ENCODE measurements at places on chromosomes 1 and 21. TPM values are rescaled to one million over a fixed set of nuclear protein-coding genes. Genes with fewer than 3 reads are reported as not detected.

Gene KRTAP21-1
- total RNA-seq: not detected

Gene FASLG
- 36.1 TPM for total RNA-seq

Gene SMIM1
- total RNA-seq: not detected

Gene PRAMEF4
- total RNA-seq: not detected

Gene FCRL4
- not detected for total RNA-seq

Gene ISG15
- total RNA-seq: 986 TPM

Gene LGR6
- total RNA-seq: not detected

Gene IRF6
- total RNA-seq: 1.3 TPM

Gene AK5
- not detected for total RNA-seq

Gene GBP2
- 194 TPM for total RNA-seq

Gene CNKSR1
- 1.4 TPM for total RNA-seq

Gene AUNIP
- 8.1 TPM for total RNA-seq

Gene LCE2C
- not detected for total RNA-seq

All from activated CD8-positive, alpha-beta memory T cell treated with anti-CD3 and anti-CD28 coated beads, Interleukin-2, amount 10 ng/mL, durations not matched to agents 7 days and 5 days (primary cell).